H1 (cell line): ENCODE measurements at places on chromosomes 6 and 20. TPM values are rescaled to one million over a fixed set of nuclear protein-coding genes. Genes with fewer than 3 reads are reported as not detected.

DNA sequence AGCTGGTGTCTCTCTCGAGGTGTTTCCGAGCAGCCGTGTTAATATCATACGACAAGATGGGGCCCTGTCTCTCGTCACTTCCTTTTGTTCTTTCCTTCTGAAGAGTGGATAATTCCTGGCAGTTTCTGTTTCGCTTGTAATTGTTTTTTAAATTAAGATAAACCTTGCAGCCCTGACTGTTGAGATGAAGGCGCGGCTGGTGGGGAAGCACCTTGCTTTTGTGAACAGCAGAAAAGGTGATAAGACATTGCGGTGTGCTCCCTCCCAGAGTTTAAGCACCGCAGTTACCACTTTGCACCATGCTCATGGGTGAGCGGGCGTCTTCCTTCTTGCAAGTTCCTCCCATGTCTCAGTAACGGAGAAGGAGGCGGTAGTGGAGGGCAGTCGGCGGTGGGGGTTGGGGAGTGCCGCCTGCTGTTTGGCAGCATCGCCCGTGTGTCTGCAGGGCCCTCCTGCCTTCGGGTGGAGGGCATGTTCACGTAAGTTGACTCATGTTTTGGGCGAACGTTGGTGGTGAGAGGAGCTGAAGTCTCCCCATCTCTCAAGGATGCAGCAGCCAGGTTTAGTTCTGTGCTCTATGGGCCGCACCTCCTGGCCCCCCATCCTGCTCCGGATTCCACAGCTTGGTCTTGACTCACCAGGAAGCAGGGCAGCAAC, 345.9 kb downstream of the TAF4 start:
- H3K27me3 ChIP-seq = no peaks in the 10 kb centered on the region; the same call in 1 of the 2 replicates
- H3K4me1 ChIP-seq = peaks cover 11% of the 10 kb centered on the region
- H3K36me3 ChIP-seq = no peaks in the 10 kb centered on the region

DNA sequence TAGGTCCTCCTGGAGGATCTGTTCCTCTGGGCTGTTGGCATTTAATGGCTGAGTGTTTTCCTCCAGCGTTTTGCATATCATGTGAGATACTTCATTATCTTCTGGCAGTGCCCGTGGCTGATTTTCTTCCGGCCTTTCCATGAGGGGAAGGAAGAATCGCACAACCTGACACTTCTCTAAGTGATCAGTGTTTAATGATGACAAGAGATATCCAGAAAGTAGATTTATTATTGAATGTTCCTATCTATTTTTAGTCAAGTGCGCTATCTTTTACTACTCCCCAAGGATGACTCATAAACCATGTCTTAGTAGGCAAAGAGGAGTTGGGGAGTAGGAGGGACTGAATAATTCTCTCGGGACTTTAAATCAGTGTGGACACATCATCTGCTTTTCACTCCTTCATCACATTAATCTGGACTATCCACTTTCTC, 149.7 kb downstream of the PLCB4 start:
- H3K4me1 ChIP-seq = peaks cover 3% of the 10 kb centered on the region
- H3K27me3 ChIP-seq = no peaks in the 10 kb centered on the region
- DNase-seq = no peak
- no peaks in the 10 kb centered on the region for H3K36me3 ChIP-seq

DNA sequence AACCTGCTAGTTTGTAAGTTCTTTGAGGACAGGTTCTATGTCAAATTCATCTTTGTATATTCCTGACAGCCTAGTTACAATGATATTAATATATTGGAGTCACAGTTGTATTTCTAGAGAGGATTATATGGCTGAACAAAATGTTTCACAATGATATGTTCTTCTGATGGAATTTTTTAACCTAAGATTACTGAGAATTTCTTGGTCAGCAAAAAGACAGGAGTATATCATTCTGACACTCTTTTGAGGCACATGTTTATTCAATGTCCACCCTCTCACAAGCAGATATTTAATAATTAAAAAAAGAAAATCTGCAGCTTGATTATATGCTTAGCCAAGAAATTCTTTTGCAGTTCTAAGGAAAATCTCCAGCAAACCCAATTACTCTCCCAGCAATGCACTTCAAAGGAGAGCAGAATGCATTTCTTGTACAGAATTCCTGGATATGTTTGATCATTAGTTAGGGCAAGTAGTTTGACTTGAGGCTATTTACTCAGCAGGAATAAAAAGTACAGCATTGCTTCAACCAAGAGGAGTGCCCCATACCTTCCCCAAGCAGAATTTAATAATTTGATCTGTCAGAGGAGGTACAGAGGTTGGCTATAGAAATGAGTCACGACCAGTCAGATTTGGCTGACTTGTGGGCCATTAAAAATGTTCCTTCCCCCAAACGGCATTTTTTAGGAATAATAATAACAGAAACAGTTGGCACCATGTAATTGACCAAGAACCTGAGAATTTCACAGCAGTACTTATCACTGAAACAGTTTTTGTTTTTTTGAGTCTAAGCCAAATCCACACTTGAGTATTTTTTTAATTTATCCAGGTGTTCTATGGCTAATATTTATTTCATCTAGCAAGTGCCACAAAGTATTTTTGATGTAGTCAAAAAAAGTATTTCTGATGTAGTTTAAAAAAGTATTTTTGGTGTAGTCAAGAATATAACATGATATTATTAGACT, 508.1 kb upstream of the FLRT3 start:
- no peaks in the 10 kb centered on the region for H3K36me3 ChIP-seq
- no peak for DNase-seq
- no peaks in the 10 kb centered on the region for H3K4me1 ChIP-seq
- no peaks in the 10 kb centered on the region for H3K27me3 ChIP-seq
- no peak overlapping the region for H3K4me3 ChIP-seq

The WFDC10B gene
- 0.54 TPM in 1 of 2 replicates, not detected in the other for total RNA-seq

GRCh38 chr6:84467296-84467695, 239.9 kb upstream of the CEP162 start:
- no peaks in the 10 kb centered on the region for H3K27me3 ChIP-seq
- no peak overlapping the region for H3K4me3 ChIP-seq
- no peak for DNase-seq
- no peaks in the 10 kb centered on the region for H3K36me3 ChIP-seq

DNA sequence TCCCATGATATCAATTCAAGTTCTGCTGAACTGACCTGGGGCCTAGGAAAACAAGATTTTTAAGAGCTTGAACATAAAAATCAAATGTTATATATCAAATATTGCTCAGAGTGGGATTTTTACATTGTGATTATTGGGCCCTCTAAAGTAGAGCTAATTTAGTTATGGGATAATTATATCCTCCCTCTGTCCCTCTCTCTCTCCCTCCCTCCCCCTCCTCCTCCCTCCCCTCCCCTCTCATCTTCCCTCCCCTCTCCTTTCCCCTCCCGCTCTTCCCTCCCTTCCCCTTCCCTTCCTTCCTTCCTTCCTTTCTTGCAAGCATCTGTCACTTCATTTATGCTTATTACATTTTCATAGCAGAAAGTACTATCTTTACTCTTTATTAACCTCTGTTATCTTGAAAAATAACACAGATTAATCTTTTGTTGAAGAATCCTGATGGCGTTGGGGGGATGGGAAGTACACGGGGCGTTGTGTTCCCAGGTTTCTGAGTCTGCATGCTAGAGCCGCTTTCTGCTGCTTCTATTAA, 32.8 kb downstream of the KIF25 start:
- no peak overlapping the region for H3K4me3 ChIP-seq
- H3K27ac ChIP-seq = no peak overlapping the region
- H3K27me3 ChIP-seq = no peaks in the 10 kb centered on the region; the same call in 1 of the 2 replicates
- no peaks in the 10 kb centered on the region for H3K36me3 ChIP-seq
- no peaks in the 10 kb centered on the region for H3K4me1 ChIP-seq
- DNase-seq = no peak

DNA sequence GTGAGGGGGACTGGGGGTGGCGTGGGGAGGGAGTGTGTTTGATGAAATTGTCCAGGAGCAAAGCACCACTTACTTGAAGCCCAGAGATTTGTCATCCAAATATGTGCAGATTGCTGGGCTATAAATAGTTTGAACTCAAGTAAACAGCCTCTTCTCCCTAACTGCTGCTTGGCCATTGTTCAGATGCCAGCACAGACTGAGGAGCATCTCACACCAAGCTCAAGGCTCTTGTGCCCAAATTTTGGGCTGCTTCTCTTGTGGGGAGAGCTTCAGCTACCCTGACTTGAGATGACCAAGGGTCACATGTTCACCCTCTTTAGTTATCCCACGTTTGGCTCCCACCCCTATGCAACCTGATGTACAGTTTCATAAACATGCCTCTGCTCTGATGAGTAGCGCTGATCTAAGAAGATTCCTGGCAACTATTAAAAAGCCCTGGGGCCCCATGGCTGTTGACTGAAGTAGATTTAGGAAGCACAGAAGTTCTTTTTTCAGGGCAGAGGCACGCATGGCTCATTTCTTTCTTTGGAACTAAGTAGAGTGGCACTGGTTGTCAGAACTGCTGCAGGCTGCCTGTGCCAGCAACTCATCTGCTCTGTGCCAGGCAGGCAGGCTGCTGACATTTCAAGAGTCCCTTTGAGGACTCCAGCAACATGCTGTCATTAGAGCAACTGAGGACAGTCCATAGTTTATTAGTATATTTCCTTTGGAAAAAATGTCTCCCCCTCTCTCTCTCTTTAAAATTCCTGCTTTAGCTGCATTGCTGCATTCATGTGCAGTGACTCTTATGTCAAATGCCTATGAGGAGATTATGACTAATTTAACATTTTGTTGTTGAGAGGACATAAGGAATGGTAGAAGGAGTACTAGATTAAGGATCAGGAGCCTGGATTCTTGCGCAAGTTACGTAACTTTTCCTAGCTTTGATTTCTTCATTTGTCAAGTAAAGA, 9.6 kb upstream of the PKIG start:
- no peak for DNase-seq
- no peaks in the 10 kb centered on the region for H3K36me3 ChIP-seq
- no peaks in the 10 kb centered on the region for H3K27me3 ChIP-seq
- no peak overlapping the region for H3K27ac ChIP-seq
- no peak overlapping the region for H3K4me3 ChIP-seq
- no peaks in the 10 kb centered on the region for H3K4me1 ChIP-seq

DNA sequence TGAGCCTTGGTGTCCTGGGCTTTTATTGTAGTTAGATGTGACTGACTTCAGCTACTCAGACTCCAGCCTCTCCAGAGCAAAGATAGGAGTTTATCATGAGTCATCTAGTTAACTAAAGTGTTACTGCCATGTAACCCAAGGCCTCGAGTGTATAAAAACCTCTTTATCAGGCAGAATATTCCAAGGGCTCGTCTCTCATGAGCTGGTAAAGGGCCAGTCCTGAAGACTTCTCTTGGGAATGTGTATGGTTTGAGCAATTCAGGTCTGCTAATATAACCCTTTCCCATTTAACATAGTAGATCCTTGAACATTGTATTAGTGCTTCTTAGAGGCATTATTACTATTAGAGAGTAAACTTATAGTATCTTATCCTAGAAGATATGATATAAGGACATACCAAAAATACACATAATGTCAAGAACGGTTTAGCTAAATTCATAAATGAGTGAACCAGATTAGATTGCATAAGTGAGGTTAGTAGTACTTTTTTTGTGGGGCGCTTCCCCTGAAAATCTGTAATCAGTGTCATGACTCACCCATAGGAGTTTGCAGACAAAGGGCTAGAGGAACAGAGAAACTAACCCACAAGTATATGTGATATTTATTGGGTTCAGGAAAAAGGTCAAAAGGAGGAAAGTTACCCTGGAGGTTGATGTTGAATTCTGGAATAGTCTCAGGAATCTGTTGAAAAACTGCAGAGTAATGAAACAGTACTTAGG, 16.0 kb downstream of the DSE start:
- H3K36me3 ChIP-seq = no peaks in the 10 kb centered on the region
- peaks cover 3% of the 10 kb centered on the region; the same call in 1 of the 2 replicates for H3K4me1 ChIP-seq
- no peak overlapping the region for H3K4me3 ChIP-seq

DNA sequence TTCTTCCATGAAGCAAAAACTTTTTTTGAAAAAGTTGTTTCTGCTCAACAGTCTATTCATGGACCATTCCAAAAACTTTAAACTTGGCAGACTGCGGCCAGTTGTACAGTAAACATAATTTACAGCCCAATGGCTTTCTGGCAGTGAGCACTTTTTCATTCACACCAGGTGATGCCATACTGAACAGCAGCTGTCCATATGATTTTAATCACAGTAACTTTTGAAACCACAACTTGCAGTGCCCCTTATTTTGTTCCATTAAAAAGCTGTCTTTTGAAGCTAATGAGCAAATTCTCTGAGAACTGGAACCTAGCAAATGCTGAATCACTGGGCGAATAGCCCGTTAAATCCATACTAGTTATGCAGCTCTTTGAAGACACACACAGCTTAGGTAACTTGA, 576.6 kb downstream of the PTPRT start:
- no peak overlapping the region for H3K27ac ChIP-seq
- no peaks in the 10 kb centered on the region for H3K27me3 ChIP-seq

GRCh38 chr20:41175727-41176330, 38.5 kb downstream of the PLCG1 start:
- peaks cover 4% of the 10 kb centered on the region; the same call in 1 of the 2 replicates for H3K4me1 ChIP-seq
- no peak overlapping the region for H3K27ac ChIP-seq
- H3K36me3 ChIP-seq = peaks cover 19% of the 10 kb centered on the region
- H3K27me3 ChIP-seq = no peaks in the 10 kb centered on the region

DNA sequence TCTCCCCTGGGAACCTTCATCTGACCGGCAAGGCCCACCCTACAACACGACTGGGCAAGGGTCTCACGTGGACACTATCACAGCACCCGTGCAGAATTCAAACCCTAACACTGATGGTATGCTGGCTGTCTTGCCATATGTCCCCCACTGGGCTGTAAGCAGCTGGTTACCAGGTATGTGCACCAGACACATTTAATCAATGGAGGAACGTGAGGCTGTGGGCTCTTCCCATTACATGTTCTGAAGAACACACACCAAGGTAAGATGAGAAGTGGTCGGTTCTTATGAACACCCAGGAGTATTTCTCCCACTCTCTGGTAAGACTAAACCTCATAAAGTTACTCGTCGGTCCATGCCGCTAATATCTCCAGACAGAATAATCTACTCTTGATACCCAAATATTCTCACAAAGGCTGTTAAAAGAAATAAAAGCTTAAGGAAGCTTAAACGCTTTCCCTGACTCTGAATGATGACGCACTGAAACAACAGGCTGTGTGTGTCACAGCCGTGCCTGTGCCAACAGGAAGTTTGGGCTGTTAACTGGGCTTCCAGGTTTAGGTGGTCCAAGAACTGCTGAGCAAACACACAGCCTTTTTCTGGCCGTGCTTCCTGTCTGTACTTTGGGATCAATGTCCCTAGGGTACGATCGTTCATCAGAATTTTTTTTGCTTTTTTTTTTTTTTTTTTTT, 75.3 kb downstream of the SLC23A2 start:
- no peaks in the 10 kb centered on the region for H3K4me1 ChIP-seq
- no peak overlapping the region for H3K27ac ChIP-seq
- no peaks in the 10 kb centered on the region for H3K36me3 ChIP-seq
- H3K4me3 ChIP-seq = no peak overlapping the region
- DNase-seq = no peak

- H3K27me3 ChIP-seq = no peaks in the 10 kb centered on the region
- H3K36me3 ChIP-seq = no peaks in the 10 kb centered on the region
- H3K27ac ChIP-seq = no peak overlapping the region
- H3K4me3 ChIP-seq = no peak overlapping the region
Measured at GRCh38 chr6:5771759-5772390, 234.8 kb downstream of the NRN1 start.

The ANGPT4 gene
- 0.06 and 0.07 TPM in 2 replicates for total RNA-seq

DNA sequence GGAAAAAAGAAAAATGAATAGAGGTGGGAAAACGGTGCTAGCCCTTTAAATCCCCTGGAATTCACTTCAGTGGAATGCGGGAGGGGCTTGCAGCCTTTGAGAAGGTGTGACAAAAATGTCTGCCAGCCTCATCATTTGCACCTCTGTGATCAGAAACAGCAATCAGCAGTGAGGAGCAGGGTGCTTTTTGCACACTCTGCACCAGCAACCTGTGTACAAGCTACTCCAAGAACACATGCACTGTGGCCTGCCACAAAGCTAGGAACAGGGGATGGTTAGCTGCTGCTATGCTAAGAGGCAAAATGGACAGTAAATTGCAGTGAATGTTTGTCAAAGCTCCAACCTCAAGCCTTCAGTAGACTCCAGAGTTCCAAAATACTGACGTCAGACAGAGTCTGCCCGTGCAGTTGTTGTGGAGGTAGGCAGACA, 29.7 kb downstream of the GINS1 start:
- H3K27me3 ChIP-seq = no peaks in the 10 kb centered on the region
- peak; percentile 58 for DNase-seq
- H3K4me1 ChIP-seq = peaks cover 6% of the 10 kb centered on the region; the same call in 1 of the 2 replicates
- 0 out of 2 replicates have a peak overlapping the region, but pooled peaks have one; percentile 16 for H3K27ac ChIP-seq
